ENCODE measurements at places on chromosomes 4 and X.
A peak's percentile ranks its signal among the peaks of the same experiment; 100 is the strongest.

GRCh38 chrX:119095936-119096335 lies 23.1 kb downstream of the CT47C1 start:
- DNase-seq: no peak

- DNase-seq: no peak
These were observed 11.8 kb downstream of the IQSEC2 start for GRCh38 chrX:53269536-53270107.

DNA sequence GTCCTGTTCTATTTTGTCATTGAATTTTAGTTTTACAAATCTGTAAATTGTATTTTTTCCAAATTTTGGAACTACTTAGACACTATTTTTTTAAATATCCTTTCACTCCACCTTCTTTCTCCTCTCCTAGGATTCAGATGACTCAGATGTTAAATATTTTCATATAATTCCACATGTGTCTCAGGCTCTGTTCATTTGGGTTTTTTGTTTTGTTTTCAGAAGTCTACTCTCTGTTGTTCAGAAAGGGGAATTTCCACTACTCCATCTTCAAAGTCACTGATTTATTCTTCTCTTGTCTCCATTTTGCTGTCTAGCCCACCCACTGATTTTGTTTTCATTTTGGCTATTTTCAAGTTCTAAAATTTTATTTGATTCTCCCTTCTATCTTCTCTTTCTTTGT lies 264.0 kb upstream of the SLIT2 start:
- no peak for DNase-seq

DNA sequence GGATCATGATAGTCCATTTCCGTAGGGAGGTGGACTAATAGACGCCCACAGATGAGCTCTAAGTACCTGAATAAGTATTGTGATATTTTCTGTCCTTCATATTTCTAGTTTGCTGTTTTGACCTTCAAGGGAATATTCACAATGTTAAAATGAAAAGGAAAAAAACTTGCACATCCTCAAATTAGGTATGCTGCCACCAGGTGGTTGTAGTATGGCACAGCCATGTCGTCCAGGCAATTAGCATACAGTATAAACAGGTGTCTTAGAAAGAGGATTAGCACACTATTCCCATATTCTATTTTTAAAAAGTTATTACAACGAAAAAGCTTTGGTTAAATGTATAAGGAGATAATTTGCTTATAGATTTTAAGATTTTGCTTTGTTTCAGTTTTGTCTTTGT lies 802.0 kb downstream of the RPA4 start:
- no peak for DNase-seq

DNA sequence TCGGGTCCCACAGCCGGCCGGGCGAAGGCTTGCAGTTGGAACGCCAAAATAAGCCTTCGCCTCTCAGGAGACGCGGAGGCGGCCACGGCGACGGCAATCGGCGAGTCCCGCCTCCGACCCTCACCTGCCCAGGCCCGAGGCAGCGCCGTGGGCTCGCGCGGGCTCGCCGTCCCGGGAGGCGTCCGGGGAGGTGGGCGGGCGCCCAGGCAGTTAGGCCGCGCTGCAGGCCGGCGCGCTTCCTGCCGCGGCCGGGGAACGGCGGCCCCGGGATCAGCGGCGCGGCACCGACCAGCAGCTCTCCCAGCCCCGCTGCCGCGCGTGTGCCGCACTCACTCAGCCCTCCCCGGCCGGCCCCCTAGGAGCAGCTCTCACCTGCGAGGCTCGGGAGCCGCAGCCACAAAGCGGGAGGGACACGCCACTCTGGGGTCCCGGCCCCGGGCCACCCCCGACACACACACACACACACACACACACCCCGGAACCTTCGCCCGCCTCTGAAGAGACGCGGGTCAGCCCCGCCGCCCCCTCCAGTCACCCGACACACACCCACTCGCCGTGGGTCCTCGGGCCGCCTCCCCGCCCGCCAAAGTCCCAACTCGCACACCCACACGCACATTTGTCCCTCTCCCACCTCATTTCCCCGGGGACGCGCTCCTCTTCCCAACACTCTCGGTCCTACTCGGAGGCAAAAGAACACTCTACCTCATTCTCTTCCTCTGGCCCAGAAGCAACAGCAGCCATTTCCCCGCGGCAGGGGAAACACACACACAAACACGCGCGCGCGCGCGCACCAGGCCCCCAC lies at the start of gene CNOT6L:
CNOT6L (minus strand) TSS at position 767 of the 802 bp plus-strand sequence; CDS start at position 707, 60 bp downstream.
- DNase-seq: peak; percentile 89

DNA sequence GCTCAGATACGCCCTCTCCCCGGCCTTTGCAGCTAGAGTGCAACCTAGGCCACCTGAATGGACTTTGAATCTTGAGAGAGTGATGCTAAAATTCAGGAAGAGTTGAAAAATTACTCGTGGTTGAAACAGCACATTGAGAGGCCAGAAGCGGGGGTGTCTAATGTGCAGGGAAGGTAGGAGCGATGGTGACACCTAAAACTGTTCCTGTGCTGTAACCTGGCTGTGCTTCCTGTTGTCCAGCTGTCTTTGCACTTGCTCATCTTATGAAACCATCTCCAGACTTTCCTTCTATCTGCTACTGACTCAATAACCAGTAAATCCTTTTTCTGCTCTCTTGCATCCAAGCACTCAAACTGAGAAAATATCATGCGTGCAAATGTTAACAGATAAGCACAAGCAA lies 106.4 kb upstream of the RPS6KA3 start:
- DNase-seq: no peak

DNA sequence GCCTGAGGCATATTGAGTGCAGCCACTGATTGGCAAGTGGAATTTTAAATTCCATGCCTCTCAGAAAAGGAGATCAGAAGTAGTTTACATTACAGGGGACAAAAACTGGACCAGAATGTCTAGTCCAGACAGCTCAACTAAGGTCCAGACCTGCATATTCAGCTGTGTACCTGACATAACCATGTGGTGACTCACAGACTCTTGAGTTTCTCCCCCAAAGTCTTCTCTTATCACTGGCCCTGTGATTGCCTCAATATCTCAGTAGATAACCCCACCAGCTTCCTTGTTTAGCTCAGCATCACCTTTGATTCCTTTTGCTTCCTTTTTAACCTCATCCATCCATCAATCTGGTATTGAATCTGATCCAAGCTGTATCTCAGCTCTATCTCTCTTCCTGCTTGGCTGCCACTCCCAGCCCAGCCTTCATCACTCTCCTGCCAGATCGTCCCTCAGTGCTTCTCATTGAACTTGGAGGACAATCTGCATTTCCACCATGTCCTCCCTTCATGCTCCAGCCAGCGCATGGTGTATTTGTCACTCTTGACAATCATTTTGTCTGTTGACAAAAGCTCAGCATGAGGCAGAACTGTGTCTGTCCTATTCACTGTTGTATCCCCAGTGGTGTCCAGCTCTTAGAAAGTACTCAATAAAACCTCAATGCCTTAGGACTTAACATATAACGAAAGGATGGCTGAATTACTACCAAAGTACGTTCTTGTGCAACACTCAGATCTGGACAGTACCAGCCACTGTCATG lies 27.8 kb upstream of the SLC2A9 start:
- DNase-seq: no peak

GRCh38 chrX:154457491-154458115 lies 478 bp upstream of the PLXNA3 start:
- DNase-seq: peak; percentile 72

DNA sequence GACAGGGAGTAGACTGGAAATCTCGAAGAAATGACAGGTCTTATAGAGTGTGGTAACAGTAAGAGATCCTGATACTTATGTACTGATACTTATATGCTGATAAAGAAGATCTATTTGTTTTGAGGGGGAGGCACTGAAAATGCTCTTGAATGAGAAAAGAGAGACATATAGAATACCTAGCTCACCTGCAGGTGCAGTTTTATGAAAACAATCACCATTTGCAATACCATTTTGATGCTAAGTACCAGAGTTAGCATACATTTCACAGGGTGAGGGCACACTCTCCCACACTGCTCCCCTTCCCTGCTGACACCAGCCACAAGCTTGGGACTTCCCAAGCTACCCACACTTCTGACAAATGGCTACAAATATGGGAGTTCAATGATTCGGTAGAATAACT lies 1490.1 kb upstream of the IGFBP7 start:
- no peak for DNase-seq

DNA sequence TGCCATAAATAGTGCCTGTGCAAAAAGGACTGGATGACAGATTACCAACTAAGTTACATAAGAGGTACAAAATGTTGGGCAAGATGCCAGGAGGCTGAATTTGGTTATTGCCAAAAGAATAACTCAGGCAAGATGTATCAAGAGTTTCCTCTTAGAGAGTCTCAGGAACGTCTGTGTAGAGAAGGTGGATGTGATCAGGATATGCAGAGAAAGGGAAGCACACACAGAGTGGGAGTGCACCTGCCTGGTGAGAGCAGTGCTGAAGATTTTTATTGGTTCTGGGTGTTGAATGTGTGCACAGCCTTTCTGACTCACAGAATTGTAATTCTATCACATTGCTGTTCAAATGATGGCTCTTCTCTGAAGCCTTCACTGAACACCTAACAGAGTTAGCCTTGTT lies 156.8 kb upstream of the HS3ST1 start:
- no peak for DNase-seq

GRCh38 chr4:1629699-1630083 lies 54.4 kb downstream of the FAM53A start:
- DNase-seq: no peak

GRCh38 chr4:1370321-1371124 lies 23.5 kb downstream of the UVSSA start:
- DNase-seq: no peak

GRCh38 chr4:4182835-4183568 lies 43.7 kb downstream of the OTOP1 start:
- no peak for DNase-seq

GRCh38 chrX:30533266-30533665 lies 44.3 kb downstream of the TASL start:
- no peak for DNase-seq

DNA sequence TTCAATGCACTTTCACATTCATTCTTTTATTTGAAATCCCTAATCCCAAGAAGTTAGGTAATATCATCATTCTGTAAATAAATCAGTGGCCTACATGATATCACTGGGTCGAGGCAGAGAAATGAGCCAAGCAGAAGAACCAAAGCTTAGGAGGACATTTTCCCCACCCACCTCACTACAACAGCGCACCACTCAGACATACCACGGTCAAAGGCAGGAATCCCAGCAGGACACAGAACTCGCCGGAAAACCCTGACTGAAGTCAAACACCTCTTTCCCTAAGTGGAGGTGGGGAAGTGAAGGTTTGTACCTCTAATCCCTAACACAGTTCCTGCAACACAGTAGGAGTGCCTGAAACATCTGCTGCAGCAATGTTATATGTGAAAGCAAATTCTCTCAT lies 21.5 kb downstream of the RELL1 start:
- no peak for DNase-seq

DNA sequence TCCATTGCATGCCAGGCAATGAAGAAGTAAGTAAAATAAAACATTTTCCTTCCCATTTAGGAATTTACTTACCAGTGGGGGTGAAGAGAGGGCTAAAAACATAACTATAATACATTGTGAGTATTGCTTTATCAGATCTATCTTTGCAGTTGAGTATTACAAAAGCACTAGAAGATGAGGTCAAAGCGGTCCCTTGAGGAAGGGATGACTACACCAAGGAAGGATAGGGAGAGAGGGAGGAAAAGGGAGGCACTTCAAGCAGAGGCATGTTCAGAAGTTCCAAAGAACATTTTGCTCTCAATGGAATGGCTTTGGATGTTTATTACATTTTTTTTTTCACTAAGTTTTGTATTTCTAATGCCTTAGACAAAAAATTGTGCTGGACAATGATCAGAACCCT lies 127.8 kb downstream of the TET2 start:
- no peak for DNase-seq

- no peak for DNase-seq
These were observed 90.3 kb downstream of the JAKMIP1 start for GRCh38 chr4:6109842-6110560.

DNA sequence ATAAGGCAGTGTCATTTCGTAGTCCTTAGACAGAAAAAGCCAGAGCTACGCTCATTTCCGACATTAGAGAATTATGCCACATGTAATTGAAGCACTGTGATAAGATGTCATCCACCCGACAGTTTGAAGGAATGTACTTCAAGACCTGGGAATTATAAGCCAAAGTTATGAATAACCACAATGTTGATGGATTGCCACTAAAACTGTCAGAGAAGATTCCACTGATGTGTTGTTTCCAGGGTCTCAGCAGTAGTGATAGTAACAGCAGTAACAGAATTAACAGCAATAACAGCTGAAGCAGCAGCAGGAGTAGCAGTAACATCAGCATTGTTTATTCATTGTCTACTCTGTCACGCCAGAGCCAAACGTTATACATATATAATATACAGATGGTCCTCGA lies 24.7 kb downstream of the RAB33A start:
- DNase-seq: no peak

- DNase-seq: no peak
These were observed 161.9 kb downstream of the RELL1 start for GRCh38 chr4:37524267-37524666.
